Activated naive CD4-positive, alpha-beta T cell treated with anti-CD3 and anti-CD28 coated beads, Interleukin-2, amount 50 U/mL, for 16 hours (primary cell): ENCODE measurements at places on chromosomes 6 and 20.
A peak's percentile ranks its signal among the peaks of the same experiment; 100 is the strongest.

DNA sequence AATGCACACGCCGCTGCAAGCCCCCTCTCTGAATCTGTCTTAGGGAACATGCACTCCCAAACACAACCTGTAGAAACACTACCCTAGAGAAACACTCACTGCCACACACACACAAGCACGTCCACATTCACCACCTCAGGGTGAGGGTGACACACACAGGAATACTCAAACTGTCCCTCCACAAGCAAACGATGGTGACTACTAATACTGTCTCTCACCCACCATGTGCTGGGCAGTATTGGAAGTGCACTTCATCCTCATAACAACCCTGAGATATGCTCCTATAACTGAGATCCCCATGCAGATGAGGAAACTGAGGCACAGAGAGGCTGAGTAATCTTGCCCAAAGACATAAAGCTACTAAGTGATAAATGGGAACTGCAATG lies 55.0 kb downstream of the ATP9A start:
- DNase-seq = no peak

DNA sequence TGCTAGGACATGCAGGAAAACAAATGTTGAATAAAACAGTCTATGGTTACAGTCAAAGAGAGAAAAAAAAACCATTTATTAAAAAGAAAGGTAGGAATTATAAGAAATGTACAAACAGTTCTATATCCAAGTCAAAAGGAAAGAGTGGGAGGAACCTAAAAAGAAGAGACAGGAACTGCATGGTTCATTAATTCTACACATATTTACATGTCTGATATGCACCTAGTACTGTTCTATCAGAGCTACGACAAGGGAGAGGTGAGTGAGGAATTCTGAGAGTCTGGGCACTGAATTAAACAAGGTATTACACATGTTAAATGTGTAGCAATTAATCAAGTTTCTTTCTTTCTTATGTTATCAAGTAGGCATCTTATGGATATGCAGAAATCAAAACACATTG lies 41.9 kb downstream of the SYCP2 start:
- DNase-seq = no peak

- peak; percentile 32 for DNase-seq
Observed at GRCh38 chr6:27650620-27651370, 177.9 kb upstream of the ZNF184 start.

- no peak for DNase-seq
Observed at GRCh38 chr6:96582436-96582835, 19.5 kb downstream of the FHL5 start.

- no peak for DNase-seq
Observed at GRCh38 chr6:132934496-132934895, 120.1 kb downstream of the RPS12 start.

DNA sequence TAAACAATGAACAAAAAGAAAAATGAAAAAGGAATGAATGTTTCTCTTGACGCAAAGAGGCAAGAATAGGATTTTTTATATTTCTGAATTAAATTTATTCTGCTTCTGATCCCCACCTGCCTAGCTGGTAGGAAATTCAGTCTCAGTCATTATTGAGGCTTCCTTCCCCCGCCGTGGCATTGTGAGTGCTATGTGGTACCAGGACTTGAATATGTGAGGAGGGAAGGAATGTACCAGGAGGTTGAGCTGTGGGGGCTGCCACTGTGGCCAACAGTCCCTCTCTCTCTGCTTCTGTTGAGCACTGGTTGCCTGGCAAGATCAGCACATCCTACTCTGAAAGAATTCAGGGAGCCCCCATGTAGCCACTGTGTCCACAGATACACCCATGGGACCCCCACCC lies 368.1 kb upstream of the JARID2 start:
- no peak for DNase-seq

DNA sequence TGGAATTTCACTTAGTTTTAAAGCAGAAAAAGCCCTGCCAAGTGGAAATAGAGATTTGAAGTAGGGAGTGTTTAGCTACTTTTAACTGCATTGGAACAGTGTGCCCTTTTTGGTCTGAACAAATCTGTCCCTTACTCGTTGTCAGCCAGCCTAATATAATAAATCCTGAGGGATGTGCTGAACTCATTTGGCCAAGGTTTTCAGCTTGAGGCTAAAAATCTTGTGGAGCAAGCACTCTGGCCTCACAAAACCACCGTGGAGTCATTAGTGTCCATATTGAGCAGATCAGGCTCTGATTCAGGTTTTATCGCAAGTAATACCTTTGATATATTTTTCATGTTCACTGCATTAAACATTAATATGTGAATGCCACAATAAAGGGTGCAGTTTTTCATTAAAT lies 383.5 kb downstream of the FRK start:
- DNase-seq = no peak

GRCh38 chr6:37273690-37274089 lies 15.7 kb upstream of the TMEM217 start:
- DNase-seq = no peak

GRCh38 chr6:169926617-169927417 lies 175.4 kb downstream of the ERMARD start:
- no peak for DNase-seq

GRCh38 chr6:42417641-42418112 lies 34.0 kb downstream of the TRERF1 start:
- no peak for DNase-seq

DNA sequence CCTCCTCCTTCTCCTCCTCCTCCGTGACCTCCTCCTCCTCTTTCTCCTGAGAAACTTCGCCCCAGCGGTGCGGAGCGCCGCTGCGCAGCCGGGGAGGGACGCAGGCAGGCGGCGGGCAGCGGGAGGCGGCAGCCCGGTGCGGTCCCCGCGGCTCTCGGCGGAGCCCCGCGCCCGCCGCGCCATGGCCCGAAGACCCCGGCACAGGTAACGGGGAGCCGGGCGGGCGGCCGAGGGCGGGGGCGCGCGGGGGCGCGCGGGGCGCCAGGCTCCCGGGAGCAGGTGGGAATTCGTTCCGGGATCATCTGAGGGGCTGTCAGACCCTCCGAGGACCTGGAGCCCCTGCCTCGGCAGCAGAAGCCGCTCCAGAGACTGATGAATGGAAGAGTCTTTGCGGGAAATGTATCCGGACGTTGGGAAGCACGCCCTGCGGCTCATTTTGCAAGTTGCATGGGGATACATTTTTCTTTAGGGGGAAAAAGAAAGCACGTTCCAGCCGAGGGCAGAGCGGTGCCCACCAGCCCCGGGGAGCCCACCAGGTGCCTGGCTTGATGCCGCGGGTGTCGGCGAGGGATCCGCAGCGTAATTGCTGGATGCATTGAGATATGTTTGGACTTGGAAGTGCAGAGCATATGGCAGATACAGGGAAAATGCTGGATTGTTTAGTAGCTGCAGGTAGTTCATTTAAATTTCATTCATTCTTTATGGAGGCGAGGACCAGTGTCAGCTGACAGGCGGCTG lies 394 bp downstream of the MYB start:
- DNase-seq = peak; percentile 18

GRCh38 chr6:37433657-37434271 lies 743 bp downstream of the CMTR1 start:
- peak; percentile 47 for DNase-seq

GRCh38 chr6:113287396-113287795 lies 569.7 kb upstream of the MARCKS start:
- DNase-seq = no peak

DNA sequence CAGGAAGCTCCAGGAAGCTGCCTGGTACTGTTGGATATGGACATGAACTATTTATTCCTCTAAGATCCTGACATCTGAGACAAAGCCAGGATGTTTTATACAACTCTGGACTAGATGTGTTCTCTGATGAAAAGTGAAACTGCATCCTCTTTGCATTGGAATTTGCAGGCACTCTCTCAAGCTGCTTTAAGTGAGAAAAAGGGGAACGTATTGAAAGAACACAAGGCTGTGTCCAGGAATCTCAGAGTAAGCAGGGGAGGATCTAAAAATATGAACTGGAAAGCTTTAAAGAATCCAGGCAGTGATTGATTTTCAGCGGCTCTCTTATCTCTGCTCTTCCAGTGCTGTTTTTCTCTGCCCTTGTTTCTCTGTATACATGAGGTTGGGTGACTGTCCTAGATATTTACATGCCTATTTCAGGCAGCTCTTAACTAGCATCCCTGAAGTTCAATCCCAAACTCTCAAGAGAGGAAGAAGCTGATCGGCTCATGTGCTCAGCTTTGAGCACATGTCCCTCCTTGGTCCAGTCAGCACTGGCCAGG lies 193.8 kb downstream of the PLCB4 start:
- DNase-seq = no peak

- DNase-seq = no peak
Observed at GRCh38 chr20:61807471-61808160, 258.1 kb downstream of the TAF4 start.

DNA sequence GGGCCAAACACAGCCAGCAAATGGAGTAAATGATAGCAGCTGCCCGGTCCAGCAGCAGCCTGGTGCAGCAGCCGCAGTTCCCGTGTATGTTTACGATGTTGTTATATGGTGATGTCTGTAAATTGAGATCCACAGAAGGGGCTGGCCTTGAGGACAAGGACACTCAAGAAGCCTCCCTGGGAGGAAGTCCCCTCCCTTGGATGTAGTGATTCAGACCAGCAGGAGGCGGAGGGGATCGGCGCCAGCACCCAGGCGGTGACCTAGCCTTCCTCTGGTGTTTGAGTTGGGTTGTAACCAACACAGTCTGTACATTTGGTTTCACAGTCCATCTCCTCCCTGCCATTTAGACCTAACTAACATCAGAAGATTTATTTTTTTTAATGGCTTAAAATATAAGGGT lies 187.8 kb downstream of the SYNDIG1 start:
- no peak for DNase-seq

DNA sequence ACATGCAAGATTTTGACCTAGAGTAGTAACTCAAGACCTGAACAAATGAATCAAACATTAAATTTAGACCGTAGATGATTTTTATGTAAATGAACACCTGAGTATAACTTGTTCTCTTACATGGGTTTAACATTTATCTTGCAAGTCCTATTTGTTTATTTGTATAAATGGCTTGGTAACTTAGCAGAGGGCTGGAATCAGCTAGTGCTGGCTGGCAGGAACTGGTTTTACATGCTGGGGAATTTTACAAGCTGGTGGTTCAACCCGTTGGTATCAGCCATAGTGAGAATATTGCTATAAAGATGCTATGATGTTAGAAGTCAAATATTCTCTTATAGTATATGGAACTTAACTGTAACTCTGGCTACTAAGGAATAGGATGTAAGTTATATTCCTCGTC lies 8.9 kb downstream of the SLC22A2 start:
- DNase-seq = no peak

- DNase-seq = no peak
Observed at GRCh38 chr6:149266659-149267058, 50.9 kb upstream of the TAB2 start.

- DNase-seq = no peak
Observed at GRCh38 chr6:92763680-92764079, 655.7 kb downstream of the EPHA7 start.

- no peak for DNase-seq
Observed at GRCh38 chr6:47161176-47161687, 119.1 kb upstream of the ADGRF1 start.

GRCh38 chr20:46126440-46127056 lies 8.4 kb downstream of the CD40 start:
- DNase-seq = no peak

DNA sequence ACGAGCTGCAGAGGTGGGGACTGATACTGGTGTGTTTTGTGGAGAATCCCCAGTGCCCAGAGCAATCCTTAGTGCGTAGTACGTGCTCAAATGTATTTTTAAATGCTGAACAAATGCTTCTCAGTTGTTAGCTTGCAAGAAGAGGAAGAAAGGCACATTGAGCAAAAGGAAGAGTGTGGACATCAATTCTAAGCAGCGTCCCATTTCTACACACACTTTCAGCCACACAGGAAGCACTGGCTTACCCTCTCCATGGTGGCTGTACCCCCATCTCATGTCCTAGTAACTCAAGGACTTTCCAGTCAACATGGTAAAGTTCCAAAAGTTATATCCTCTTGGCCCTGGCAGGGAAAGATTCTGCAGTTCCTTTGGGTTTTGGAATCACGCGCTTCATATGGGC lies 98.8 kb upstream of the NXT1 start:
- no peak for DNase-seq

DNA sequence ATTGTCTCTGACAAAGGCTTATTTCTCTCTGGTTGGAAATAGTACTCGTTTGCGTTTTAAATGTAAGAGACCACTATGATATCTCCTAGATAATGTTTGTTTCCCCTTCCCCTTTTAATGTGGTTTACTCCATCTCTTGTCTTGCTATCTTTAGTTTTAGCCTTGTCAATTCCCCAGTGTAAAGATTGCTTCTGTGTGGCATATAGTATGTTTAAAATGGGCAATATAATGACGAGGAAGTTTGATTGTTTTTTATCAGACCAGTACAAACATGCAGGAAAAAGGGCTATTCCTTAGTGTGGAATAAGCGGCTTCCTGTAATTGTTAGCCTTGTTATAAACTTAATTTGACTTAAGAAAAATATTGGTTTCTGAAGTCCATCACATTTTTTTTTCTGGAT lies 3.1 kb downstream of the QKI start:
- DNase-seq = no peak

DNA sequence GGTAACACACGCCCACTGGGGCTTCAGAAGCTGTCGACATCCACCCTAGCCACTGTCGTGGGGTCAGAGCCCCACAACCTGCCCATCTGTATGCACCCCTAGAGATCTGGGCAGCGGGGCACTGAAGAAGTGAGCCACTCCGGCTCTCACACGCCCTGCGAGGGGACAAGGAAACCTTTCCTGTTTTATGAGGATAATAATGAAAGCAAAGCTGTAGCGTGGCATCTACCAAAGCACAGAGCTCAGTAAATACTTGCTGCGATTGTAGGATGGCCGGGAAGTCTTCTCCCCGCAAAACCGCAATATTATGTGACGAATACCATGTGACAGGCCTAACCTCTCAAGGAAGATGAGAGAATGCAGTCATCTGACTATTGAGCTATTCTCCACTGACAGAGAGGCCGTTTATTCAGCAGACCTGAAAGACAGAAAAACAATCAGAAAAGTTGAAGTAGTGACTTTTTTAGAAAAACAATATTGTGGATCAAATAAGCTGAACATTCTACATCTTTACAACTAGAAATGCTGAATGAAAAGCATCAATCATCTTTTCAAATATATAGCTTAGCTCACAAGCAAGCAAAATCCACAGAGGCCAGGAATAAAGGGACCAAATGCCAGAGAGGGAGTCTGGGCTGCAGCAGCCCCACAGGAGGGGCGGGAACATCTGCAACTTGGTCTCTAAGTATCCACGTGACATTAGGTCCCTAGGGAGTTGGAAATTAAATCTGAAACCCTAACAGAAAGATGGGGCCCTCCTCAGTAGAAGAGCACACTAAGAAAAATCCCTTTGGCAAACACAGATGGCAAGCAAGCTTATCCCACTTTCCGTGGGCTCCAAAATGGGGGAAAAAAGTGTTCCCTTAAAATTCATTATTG lies 207.8 kb downstream of the TTLL2 start:
- DNase-seq = no peak

- DNase-seq = peak; percentile 18
Observed at GRCh38 chr6:71289039-71289801, 609 bp downstream of the OGFRL1 start.

DNA sequence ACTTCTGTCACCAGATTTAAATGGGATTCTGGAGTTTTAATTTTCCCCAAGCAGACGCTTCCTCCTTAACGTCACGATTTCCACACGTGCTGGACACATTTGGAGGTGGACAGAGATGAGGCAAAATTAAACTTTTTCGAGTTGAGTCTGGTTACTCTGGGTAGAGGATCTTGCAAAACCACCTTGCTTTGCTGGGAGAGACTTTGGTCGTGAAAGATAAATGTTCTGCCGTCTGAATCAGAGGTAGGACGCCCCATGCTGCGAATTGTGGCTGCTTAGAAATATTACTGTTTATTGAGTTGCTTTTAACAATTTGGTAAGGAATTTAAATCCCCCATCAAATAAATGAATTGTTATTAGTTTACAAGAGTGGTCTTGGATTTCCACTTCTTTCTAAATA lies 46.8 kb downstream of the CTCFL start:
- no peak for DNase-seq

GRCh38 chr6:111916747-111917146 lies 43.5 kb upstream of the FYN start:
- no peak for DNase-seq
